Germinal center (tissue), 1 donor: ENCODE measurements at places on chromosomes 11 and 22.
A peak's percentile ranks its signal among the peaks of the same experiment; 100 is the strongest.

DNA sequence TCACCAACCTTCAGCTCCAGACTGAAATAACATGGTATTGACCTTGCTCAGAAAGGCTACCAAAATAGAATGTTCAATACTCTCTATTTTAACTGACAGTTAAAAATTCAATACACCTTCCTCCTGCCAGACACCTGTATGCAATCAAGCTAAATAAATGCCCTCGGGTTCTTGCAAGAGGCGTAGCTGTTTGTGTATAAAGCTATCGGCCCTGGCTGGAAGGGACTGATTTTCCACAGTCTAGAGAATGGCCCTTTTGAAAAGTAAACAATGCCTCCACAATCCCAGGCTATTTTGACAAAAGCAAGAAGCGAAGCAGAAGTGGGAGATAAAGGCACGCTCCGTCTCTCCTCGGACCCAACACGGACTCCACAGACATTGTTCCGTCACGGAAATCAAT lies 791.2 kb downstream of the BRD1 start:
- DNase-seq: no peak

DNA sequence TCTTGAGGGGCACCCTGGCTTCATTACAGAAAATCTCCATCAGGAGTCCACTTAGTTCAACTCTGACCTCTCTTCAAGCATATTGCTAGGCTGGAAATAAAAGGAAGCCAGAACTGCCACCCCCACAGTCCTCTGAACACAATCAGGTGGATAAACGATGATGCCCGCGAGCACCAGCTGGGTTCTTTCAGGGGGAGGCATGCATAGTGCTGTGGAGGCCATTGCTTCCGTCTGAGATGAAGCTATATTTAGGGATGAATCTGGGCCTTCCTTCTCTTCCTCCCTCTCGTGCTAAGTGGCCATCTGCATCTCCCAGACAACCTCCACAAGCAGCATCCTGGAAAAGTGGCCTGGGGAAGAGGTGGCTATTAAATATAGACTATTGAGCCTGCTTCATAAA lies 3.9 kb upstream of the MICAL2 start:
- no peak for DNase-seq

DNA sequence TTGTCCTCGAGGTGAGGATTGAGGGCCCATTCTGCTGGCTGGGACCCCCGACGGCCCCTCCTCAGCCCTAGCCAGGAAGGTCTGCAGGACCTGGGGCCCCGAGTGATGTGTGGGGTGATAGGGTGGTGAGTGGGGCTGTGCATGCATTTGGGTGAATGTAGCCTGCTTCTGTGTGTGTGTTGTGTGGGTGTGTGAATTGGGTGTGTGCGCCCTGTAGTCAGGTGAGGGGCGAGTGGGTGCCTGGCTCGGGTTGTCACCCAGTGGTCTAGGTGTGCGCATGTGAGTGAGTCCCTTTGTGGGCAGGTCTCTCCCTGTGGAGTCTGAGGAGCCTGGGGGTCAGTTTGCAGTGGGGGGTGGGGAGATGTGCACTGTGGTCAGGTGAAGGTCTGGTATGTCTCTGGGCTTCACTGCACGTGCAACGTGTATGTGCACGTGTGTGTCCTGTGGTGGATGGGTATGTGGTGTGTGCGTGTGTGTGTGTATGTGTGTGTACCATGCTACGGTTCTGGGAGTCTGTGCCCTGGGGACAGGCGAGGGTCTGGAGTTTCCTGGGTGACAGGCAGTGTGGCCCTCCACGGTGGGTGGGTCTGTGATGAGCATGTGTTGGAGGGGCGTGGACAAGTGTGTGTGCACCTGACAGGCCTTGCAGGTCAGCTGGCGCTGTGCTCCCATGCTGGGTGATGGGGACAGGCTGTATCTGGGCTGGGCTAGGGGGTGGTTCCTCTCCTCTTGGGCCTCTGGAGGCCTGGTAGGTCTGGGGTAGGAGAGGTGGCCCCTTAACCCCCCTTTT lies 1.0 kb downstream of the TMEM151A start:
- DNase-seq: no peak

DNA sequence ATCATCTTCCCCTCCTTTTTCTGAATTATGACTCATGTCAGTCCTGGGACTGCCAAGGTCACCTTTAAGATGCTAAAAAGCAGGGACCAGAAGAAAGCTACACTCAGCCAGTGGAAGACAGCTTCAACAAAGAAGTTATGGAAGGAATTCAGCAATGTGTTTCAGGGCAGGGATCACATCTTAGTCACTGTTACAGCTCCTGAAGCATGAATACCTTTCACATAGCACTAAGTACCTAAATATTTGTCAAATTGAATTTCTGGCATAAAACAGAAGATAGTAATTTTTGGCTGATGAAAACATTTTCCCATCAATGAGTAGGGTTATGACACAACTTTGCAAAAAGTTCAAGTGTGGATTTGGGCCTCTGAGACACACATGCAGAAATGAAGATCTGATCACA lies 5.2 kb downstream of the DDB1 start:
- DNase-seq: no peak

DNA sequence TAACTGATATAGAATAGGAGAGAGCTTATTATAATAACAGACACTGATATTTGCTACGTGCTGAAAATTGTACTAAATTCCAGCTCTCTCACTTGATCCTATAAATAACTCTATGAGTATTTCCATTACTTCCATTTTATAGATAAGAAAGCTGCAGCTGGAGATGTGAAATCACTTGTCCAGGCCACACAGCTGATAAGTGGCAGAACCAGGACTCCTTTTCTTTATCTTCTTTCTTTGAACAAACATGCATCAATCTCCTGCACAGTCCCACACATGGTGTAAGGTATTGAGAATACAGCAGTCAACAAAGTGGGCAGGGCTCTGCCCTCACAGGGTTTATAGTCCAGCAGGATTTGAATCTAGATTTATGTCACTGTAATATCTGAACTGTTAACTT lies 652.1 kb downstream of the NELL1 start:
- no peak for DNase-seq

- no peak for DNase-seq
Observed at GRCh38 chr22:35834061-35834460, 116.4 kb downstream of the APOL5 start.

DNA sequence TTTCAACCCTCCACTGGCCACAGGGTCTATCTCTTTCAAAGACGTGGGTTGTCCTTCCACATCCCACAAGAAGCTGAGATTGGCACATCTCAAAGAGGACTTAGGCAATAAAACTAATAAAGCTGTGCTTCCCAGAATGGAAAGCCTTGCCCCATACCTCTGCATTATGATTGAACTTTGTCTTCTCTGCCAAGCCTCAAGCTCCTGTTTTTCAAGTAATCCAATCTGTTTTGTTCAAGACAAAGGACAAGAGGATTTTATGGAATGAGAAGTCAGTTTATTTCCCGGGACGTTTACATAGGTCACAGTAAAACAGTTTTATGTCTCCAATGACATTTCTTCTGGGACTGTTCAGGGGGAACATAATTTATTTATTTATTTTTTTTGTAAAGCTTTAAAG lies 108.4 kb downstream of the GALNT18 start:
- no peak for DNase-seq

- no peak for DNase-seq
Observed at GRCh38 chr11:2759228-2760195, 59.7 kb upstream of the KCNQ1OT1 start.

DNA sequence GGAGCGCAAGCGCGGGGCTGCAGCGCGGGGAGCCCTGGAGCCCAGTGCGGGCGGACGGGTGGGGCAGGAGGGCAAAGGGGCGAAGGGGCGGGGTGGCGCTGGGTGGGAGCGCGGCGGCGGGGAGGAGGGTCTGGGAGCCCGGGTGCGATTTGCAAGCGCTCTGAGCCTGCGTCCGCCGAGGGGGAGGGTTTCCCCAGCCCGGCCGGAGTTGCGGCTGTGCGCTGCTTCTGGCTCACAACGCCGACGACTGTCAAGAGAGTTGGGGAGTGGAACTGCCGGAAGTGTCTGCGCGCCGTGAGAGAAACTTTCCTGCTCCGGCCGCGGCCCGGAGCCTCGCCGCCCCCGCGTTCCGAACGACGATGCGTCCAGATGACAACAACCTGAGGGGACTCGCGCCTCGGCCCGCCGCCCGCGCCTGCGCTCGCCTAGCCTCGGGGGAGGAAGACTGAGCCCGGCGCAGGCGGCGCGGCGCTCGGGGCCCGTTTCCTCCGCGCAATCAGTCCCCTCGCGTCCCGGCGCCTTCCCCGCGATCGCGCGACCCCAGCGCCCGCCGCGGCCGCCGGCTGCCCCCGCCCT lies at the start of gene ARHGAP42:
Gene ARHGAP42, plus strand, starts transcription at position 235 of the 576 bp plus-strand sequence. CDS start 391 bp downstream, outside the sequence.
- peak; percentile 62 for DNase-seq

DNA sequence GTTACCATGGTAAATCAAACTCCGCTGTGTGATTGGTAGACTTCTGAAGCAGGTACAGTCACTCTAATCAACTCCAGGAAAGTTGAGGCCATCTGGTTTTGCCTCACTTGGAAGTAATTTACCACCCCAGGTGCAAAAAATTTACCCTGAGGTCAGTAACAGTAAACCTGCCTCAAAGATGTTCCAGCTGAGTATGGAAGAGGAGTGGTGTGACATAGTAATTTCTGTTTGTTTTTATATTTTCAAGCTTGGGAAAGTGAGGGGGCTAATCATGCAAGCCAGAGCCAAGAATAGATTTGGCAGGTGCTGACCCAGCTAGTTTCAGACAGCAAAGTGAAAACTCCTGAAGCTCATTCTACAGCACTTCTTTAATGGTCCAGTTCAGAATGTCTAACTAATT lies 691.6 kb downstream of the NTM start:
- no peak for DNase-seq
